ENCODE measurements at places on chromosomes 1 and 21. TPM values are rescaled to one million over a fixed set of nuclear protein-coding genes. Genes with fewer than 3 reads are reported as not detected.
A peak's percentile ranks its signal among the peaks of the same experiment; 100 is the strongest.

DNA sequence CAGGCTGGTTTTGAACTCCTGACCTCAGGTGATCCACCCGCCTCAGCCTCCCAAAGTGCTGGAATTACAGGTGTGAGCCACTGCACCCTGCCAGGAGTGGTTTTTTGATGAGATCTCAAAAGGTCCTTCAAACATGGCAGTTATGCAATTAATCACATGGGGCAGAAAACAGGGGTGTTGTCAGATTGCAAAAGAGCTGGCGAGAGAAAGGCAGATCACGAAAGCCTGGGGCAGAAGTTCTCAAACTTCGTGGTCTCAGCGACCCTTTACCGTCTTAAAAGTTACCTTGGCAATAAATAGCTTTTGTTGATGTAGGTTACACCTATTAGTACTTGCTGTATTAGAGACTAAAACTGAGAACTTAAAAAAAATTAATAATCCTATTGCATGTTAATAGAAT lies 16.1 kb downstream of the CNR2 start:
- H3K27ac ChIP-seq, result no peak overlapping the region
- peaks cover 17% of the 10 kb centered on the region for H3K4me1 ChIP-seq
- no peak for DNase-seq
- H3K27me3 ChIP-seq, result no peaks in the 10 kb centered on the region
- H3K4me3 ChIP-seq, result no peak overlapping the region
- H3K36me3 ChIP-seq, result no peaks in the 10 kb centered on the region

GRCh38 chr1:40704817-40705733 lies 13.6 kb downstream of the NFYC start:
- no peak for DNase-seq
- H3K27ac ChIP-seq, result no peak overlapping the region
- peaks cover 50% of the 10 kb centered on the region for H3K4me1 ChIP-seq
- peaks cover 14% of the 10 kb centered on the region for H3K36me3 ChIP-seq
- H3K27me3 ChIP-seq, result no peaks in the 10 kb centered on the region

DNA sequence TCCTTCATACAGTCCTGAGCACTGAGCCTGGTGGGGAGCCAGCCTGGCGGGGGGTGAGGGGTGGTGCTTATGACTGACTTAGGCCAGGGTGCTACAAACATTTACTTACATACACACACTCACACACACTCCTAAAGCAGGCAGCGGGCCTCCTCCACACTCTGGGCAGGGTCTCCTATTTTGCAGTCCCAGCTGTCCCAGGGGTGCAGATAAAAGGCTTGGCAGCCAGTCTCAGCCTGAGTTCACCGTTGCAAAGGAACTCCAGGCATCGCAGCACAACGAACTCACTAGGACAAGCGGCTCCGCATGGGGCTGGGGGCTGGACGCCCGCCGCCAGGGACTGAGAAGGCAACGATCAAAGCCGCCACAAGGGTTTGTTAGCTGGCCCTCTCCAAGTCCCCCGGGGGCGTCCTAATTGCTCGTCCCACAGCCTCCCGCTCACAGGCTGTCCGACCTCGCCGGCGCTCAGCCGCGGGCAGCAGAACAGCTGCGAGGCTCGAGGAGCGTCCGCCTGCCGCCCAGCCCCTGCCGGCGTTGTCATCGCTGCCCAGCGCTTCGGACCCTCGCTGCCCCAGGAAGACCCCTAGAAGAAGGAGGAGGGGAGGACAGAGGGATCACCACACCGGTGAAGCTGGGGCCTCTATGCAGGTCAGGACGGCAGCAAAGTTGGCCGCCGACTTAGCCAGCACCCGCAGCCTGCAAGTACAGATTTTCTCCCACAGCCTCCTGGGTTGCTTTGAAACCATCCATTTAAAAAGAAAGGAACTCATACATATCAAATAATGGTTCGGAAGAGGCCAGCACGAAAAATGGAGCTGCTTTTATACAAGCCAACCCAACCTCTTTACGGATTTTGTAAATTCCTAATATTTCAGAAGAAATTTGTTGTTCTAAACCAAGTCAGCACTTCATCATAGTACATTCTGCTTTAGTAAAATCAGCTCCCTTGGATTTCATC lies 6.2 kb downstream of the BARHL2 start:
- H3K27me3 ChIP-seq, result peaks cover 85% of the 10 kb centered on the region
- no peaks in the 10 kb centered on the region for H3K36me3 ChIP-seq
- peaks cover 7% of the 10 kb centered on the region for H3K4me1 ChIP-seq
- H3K27ac ChIP-seq, result no peak overlapping the region
- no peak overlapping the region for H3K4me3 ChIP-seq

The MIS18A gene
- 35.1 TPM for total RNA-seq

- H3K4me1 ChIP-seq, result peaks cover 23% of the 10 kb centered on the region
- H3K36me3 ChIP-seq, result peaks cover 2% of the 10 kb centered on the region
- peak overlapping the region; percentile 67 for H3K27ac ChIP-seq
- peak overlapping the region; percentile 57 for H3K4me3 ChIP-seq
These were observed 35.0 kb upstream of the JAK1 start for GRCh38 chr1:65001231-65001792.

GRCh38 chr1:211148366-211148765 lies 14.4 kb upstream of the KCNH1 start:
- H3K36me3 ChIP-seq, result no peaks in the 10 kb centered on the region
- no peak overlapping the region for H3K4me3 ChIP-seq
- DNase-seq, result no peak
- peaks cover 14% of the 10 kb centered on the region for H3K27me3 ChIP-seq
- H3K27ac ChIP-seq, result no peak overlapping the region

DNA sequence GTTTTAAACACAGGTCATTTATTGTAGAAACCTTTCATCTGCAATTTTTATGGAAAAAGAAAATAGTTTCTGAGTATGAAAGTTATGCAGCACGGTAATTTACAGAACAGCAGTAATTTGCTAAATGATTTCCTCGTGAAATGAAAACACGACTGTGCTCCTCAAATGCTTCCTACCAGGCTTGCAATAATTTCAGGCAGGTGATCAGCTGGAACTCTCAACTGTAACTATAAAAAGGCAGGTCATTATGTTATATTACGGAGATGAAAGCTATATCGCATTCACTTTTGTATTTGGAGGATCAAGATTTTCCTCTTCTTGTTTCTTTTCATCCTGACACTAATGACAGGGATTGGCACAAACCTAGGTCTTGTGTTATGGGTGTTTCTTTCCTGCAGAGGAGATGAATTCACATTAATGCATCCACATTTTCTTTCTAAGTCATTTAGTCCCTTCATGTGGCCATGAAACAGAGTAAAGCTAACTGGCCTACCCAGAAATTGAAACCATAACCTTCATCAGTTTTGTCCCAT lies 57.4 kb downstream of the SAMSN1 start:
- H3K4me3 ChIP-seq, result no peak overlapping the region
- DNase-seq, result no peak
- peaks cover 70% of the 10 kb centered on the region for H3K36me3 ChIP-seq
- no peaks in the 10 kb centered on the region for H3K27me3 ChIP-seq
- peak overlapping the region; percentile 92 for H3K27ac ChIP-seq

GRCh38 chr1:61174060-61174795 lies 91.9 kb downstream of the NFIA start:
- H3K36me3 ChIP-seq, result no peaks in the 10 kb centered on the region
- DNase-seq, result no peak

- peak; percentile 26 for DNase-seq
- H3K27me3 ChIP-seq, result no peaks in the 10 kb centered on the region
- peaks cover 31% of the 10 kb centered on the region for H3K4me1 ChIP-seq
- H3K36me3 ChIP-seq, result peaks cover 27% of the 10 kb centered on the region
- H3K4me3 ChIP-seq, result peak overlapping the region; percentile 31
- H3K27ac ChIP-seq, result peak overlapping the region; percentile 87
These were observed 93.8 kb downstream of the USP25 start for GRCh38 chr21:15823486-15824150.

DNA sequence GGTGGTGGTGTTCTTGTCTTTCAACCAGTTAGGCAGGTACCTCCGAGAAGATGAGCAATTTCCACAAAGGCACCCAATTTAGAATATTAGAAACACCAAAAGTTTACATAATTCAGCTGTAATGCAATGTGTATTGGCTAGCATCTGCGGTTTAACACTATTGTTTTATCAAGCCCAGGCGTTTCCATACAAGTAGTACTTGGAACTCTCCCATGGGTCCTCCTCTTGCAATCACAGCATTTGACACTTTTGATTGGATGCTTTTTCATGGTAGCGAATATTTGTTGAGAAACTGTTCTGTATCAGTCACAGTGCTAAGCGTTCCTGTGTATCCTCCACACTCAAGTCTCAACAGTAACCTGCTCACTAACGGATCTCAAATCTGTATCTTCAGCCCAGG lies 20.1 kb upstream of the MAP1LC3C start:
- no peak overlapping the region for H3K27ac ChIP-seq
- H3K27me3 ChIP-seq, result no peaks in the 10 kb centered on the region
- no peaks in the 10 kb centered on the region for H3K36me3 ChIP-seq
- H3K4me1 ChIP-seq, result no peaks in the 10 kb centered on the region

DNA sequence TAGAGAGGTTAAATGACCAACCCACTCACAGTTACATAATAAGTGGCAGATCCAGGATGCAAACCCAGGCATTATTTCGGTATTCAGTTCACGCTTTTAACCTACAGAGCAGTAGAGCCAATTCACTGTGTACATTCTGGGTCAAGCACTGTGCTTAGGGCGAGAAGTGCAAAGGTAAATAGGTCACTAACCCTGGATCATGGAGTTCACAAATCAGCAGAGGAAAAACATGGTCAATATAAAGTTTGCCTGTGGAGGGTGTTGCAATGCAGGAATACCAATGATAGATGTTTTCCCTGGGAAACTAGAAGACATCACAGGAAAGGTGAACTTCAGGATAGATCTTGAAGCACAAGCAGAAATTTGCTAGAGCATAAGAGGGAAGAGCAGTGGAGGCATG lies 253.4 kb upstream of the NFIA start:
- peaks cover 8% of the 10 kb centered on the region for H3K4me1 ChIP-seq
- no peaks in the 10 kb centered on the region for H3K36me3 ChIP-seq
- no peak overlapping the region for H3K27ac ChIP-seq
- H3K4me3 ChIP-seq, result no peak overlapping the region

DNA sequence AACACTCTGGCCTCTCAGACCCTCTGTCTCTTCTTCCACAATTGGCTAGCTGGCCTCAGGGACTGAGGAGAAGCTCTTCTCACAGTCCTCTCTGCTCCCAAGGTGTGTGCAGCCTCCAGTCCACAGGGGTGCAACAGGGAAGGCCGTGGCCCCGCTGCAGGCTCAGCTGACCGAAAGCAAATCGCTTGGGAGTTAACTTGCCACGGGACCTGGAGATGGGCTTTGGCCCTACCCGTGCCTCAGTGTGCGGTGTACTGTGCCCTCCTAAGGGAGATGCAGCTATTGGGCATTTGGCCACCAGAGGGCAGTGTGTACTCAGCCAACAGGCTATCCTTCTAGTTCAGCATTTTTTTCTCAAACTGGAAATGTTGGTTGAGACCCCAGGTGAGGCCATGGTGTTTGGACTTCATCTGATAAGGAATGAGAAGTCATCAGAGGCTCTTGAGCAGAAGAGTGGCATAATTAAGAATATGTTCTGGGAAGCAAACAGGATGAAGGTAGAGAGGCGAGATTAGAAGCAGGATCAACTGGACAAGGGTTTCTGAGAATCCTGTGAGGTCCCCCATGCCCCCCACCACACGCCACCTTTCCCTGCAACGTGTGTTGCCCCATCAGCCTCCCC lies 42.5 kb upstream of the TMEM125 start:
- peak; percentile 93 for DNase-seq
- H3K4me3 ChIP-seq, result no peak overlapping the region
- no peaks in the 10 kb centered on the region for H3K27me3 ChIP-seq
- H3K27ac ChIP-seq, result no peak overlapping the region
- H3K4me1 ChIP-seq, result no peaks in the 10 kb centered on the region

DNA sequence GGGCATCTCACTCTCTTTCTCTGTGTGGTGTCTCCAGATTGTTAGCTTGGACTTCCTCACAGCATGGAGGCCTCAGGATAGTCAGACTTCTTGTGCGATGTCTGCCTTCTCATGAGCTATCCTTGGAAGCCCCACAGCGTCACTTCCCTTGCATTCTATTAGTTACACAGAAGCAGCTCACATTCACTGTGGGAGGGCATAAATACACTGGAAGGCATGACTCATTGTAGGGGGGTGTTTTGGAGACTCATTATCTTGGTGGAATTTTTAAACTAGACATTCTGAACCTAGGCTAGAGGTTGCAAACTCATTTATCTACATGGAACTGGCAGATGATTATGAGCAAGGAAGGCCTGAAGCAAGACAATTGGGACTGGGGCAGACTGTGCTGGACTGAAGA lies 21.4 kb upstream of the FASLG start:
- peak overlapping the region; percentile 98 for H3K27ac ChIP-seq
- H3K4me1 ChIP-seq, result peaks cover 57% of the 10 kb centered on the region
- H3K36me3 ChIP-seq, result peaks cover 17% of the 10 kb centered on the region
- DNase-seq, result peak; percentile 65
- H3K27me3 ChIP-seq, result no peaks in the 10 kb centered on the region

DNA sequence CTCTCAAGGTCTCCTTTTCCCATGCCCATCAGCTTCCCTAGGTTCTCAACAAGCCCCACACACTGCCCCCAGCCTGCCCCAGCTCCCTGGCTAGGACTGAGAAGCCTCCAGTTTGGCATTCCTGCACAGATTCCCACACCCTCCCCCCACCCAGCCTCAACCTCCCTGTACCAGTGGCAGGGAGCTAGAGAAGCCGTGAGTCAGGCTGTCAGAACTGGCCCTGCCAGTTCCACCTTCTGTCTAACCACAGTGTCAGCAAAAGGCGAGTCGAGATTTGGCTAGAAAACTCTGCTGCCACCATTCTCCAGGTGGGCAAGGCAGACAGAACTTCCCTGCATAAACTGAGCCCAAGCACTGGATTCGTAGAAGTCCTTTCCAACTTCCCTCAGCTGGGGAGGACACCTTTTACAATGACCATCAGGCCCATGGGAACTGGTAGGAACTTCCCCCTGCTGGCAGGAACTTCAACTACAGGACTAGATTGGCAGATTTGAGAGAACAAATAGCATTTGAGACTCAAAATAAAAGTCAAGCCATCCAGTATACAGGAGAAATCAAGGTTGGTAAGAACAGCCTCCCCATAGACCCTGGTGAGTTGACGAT lies 31.0 kb downstream of the TNNT2 start:
- no peak overlapping the region for H3K27ac ChIP-seq
- H3K27me3 ChIP-seq, result peaks cover 22% of the 10 kb centered on the region
- H3K4me1 ChIP-seq, result no peaks in the 10 kb centered on the region
- no peak overlapping the region for H3K4me3 ChIP-seq
- peak; percentile 21 for DNase-seq
- no peaks in the 10 kb centered on the region for H3K36me3 ChIP-seq

The SPATA17 gene
- total RNA-seq, result not detected

DNA sequence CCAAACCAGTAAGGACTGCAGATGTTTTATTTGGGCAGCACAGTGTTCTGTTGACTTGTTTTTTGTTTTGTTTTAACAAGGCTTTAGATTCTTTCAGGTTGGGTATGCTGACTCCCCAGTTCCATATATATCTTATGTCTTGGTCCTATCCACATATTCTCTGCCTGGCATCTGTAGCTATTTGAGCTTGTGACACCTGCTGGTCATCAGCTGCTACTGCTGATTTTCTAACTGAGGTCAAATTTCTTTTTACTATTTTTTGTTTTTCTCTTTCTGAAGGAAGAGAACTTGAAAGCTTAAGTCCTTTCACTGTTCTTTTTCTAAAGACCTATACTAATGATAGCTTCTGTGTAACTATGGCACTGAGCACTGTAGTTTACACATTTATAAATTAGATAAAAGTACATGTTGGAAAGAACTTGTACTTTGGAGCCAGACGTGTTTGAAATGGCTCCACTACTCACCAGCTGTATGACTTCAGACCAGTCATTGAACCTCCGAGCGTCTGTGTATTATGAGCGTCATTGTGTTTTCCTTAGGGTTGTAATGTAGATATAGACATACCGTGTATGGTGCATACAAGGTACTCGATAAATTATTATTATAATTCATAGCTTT lies 109.4 kb downstream of the NRDC start:
- DNase-seq, result peak; percentile 42
- no peak overlapping the region for H3K4me3 ChIP-seq
- no peak overlapping the region for H3K27ac ChIP-seq
- H3K4me1 ChIP-seq, result peaks cover 9% of the 10 kb centered on the region
- H3K27me3 ChIP-seq, result no peaks in the 10 kb centered on the region
